ENCODE measurements at places on chromosomes 13 and 19.

GRCh38 chr19:294946-295686, 3.9 kb upstream of the PLPP2 start:
- DNase-seq: no peak

GRCh38 chr19:52670046-52670445, 31.9 kb upstream of the ZNF83 start:
- DNase-seq: no peak

DNA sequence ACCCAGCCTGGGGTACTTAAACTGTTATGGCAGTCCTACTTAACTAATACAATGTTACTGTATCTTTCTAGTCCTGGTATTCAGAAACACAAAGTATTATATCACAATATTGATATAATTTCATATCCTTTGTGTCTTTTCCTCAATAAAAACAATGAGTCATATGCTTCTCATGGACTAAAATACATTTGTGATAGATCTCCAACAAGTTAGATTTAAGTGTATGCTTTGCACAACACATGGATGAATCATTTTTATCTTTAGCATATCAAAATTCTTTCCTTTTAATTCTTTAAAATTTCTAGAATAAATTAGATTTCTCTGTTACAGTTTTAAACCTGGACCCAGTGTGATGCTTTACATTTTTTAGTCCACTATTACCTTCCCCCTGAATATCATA, 1357.8 kb upstream of the ATXN8OS start:
- DNase-seq: no peak

DNA sequence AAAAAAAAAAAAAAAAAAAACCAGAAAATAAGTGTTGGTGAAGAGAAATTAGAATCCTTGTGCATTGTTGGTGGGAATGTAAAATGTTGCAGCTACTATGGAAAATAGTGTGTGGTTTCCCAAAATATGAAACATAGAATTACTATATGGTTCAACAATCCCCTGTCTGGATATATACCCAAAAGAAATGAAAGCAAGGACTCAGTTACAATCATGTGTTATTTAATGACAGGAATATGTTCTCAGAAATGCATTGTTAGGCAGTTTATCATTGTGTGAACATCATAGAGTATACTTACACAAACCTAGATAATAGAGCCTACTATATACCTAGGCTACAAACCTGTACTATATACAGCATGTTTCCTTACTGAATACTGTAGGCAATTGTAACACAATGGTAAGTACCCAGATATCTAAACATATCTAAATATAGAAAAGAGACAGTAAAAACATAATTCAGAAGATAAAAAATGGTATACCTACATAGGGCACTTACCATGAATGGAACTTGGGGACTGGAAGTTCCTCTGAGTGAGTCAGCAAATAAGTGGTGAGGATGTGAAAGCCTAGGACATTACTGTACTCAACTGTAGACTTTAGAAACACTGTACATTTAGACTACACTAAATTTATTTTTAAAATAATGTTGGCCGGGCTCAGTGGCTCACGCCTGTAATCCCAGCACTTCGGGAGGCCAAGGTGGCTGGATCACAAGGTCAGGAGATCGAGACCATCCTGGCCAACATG, 25.7 kb upstream of the SLC7A1 start:
- no peak for DNase-seq

- DNase-seq: no peak
These were observed 7.3 kb downstream of the PPP6R1 start for GRCh38 chr19:55251341-55252081.

- DNase-seq: no peak
These were observed 919 bp upstream of the ADAMTS10 start for GRCh38 chr19:8611391-8611876.

GRCh38 chr19:3573162-3573857, 566 bp downstream of the HMG20B start:
- DNase-seq: no peak

- no peak for DNase-seq
These were observed 135.2 kb downstream of the SUCLA2 start for GRCh38 chr13:47865883-47866282.

GRCh38 chr13:48405875-48406274, 7.0 kb downstream of the LPAR6 start:
- no peak for DNase-seq

- no peak for DNase-seq
These were observed 948.8 kb upstream of the SLC10A2 start for GRCh38 chr13:104014803-104015645.

DNA sequence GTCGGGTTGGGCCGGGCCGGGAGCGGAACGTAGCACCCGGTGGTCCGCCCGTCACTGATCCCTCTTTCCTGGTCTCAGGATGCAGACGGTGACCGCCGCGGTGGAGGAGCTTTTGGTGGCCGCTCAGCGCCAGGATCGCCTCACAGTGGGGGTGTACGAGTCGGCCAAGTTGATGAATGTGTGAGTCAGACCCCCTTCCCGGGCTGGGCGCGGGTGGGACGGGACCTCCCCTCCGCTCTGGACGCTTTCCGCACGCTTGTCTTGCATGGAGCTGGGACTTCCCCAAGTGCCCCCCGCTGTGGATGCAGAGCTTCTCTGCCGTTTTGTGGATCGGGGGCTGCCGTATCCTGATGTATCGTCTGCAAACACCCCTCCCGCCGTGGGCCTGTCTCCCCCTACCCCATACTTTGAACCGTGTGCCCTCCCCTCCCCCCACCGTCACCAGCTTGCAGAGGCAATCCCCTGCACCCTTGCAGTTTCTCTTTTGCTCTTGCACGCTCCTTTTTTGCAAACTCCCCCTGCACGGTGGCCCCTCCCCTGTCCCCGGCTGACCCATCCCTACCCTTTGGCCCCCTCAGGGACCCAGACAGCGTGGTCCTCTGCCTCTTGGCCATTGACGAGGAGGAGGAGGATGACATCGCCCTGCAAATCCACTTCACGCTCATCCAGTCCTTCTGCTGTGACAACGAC, 669 bp downstream of the GADD45B start:
- DNase-seq: peak; percentile 78

GRCh38 chr13:73879346-73880015, 254.7 kb downstream of the KLF12 start:
- DNase-seq: no peak

DNA sequence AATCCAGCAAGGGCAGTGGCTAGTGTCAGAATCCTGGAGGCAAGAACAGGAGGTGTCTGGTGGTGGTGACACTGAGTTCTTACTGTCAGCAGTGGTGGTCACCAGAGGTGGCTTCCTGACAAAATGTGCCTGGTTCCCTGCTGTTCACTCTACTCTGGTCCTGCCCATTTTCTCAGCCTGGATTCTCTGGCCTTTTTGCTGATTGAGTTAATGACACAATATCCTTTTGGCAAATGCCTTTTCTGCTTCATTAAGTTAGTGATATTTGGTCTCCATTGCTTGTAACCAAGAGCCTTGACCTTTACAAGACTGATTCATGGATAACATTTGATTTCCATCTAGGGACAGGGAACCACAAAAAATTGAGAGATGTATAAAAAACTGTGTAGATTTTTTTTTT, 51.1 kb downstream of the RFC3 start:
- DNase-seq: no peak

- no peak for DNase-seq
These were observed 18.3 kb upstream of the SIGLEC6 start for GRCh38 chr19:51549533-51550324.
